KBM-7 (cell line): ENCODE measurements at places on chromosomes 16 and 17.

DNA sequence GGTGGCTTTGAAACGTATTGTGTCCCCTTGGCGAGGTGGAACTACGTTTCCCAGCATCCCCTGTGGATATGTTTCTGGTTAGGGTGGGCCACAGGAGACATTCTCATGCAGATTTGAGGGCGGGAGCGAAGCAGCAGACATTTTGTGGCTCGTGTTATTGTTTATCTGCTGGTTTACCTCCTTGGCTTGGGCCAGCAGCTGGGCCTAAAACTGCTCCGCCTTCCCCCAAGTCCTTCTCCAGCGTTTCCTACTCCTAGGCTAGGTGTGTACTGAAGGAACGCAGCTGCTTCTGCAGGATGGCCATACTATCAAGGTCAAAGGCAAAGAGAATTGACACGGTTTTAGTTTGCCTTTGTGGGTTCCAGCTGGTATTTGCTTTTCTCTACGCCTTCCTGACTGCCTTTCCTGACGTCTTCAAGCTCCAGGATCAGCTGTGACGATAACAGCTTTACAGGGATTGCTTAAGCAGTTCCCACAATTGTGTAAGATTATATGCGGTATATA is 17.2 kb upstream of the WSB1 start:
- no peak for DNase-seq

DNA sequence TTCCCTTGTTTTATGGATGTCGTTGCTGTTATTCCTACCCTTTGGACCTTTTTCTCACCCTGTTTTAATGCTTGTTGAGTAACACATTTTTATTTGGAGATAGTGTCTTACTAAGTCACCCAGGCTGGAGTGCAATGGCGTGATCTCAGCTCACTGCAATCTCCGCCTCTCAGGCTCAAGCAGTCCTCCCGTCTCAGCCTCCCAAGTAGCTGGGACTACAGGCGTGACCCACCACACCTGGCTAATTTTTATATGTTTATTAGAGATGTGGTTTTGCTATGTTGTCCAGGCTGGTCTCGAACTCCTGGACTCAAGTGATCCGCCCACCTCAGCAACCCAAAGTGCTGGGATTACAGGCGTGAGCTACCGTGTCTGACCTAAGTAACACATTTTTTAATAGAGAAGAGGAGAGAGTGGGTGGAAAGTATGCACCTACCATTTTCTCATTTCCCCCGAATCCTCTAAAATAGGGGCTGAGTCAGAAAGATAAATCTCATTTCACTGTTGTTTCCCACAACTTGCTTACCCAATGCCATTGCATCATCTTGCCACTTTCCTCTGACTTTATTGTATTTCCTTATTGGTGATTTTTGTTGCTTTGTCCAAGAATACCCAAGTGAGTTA is 7.0 kb downstream of the DHX40 start:
- no peak for DNase-seq

DNA sequence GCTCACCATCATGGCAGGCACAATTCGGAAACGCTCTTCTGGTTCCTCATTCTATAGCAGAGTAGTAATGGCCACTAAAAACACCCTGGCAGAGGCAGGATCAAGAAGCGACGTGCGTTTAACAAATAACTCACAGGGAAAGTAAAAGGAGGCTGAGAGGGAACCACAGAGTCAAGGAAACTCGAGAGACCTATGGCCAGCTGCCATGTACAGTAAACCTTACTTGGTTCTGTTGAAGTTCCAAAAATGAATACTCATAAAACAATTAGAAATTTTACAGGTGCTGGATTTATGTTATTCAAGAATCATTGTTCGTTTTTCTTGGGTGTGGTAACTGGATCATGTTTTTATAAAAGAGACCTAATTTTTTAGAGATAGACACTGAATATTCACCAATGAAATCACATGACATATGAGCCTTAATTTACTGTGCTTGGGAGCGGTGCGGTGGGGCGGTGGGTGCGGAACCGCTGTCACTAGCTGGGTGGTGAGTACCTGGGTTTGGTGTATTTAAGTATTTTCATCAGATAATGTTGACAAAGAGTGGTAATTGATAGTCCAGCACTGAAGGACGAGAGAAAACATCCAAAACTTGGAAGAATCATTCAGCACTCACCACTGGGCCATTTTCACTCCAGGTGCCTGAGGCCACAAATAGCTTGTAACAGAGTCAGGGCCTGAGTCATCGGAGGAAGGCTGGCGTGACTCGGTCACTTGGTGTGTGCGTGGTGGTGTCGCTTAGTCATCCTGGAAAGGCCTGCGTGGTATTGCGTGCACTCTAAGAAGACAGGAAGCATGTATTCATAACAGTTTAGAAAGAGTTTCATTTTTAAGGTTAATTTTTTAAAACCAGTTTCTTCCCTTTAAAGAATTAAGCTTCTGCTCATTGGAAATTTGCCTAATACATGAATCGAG is 135.4 kb upstream of the CHMP6 start:
- DNase-seq, result peak; percentile 73

- DNase-seq, result no peak
These were observed 134.5 kb downstream of the MRTFB start for GRCh38 chr16:14205666-14206065.

- peak; percentile 100 for DNase-seq
These were observed 3.8 kb upstream of the NAT9 start for GRCh38 chr17:74779948-74780400.

DNA sequence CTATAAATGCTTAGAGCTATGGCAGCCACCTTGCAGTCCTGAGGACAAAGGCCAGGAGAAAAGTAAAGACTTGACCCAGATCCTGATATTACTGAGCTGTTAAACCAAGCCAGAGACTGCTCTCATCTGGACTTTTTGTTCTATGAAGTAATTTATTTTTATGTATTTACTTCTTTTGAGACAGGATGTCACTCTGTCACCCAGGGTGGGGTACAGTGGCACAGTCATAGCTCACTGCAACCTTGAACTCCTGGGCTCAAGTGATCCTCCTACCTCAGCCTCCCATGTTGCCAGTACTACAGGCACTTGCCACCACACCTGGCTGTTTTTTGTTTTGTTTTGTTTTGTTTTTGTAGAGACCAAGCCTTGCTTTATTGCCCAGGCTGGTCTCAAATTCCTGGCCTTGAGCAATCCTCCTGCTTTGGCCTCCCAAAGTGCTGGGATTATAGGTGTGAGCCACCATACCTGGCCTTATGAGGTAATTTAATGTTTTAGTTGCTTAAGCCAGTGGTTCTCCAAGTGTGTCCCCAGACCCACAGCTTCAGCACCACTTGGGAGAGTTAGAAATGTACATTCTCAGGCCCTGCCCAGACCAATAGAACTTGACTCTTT is 112.1 kb downstream of the COPRS start:
- no peak for DNase-seq

- no peak for DNase-seq
These were observed 22.8 kb downstream of the GPRC5B start for GRCh38 chr16:19861811-19862327.

GRCh38 chr17:41251261-41251660 is 1.8 kb downstream of the KRTAP9-4 start:
- DNase-seq, result no peak

GRCh38 chr17:38605841-38606645 is at the start of gene SRCIN1:
TSS of gene SRCIN1 (minus strand) at chr17:38605952. CDS start at chr17:38605705, 247 bp downstream.
- DNase-seq, result peak; percentile 60

GRCh38 chr16:31090540-31090939 is 1.8 kb upstream of the PRSS53 start:
- DNase-seq, result no peak

- DNase-seq, result peak; percentile 38
These were observed 360.4 kb downstream of the SEC14L1 start for GRCh38 chr17:77501101-77501566.

- no peak for DNase-seq
These were observed 5.9 kb downstream of the ZDHHC7 start for GRCh38 chr16:85005285-85006069.

GRCh38 chr17:82698065-82698973 is at the start of gene RAB40B:
TSS of gene RAB40B (minus strand) at chr17:82698698. CDS start at chr17:82698596, 102 bp downstream.
- peak; percentile 97 for DNase-seq

GRCh38 chr16:19659554-19659953 is 58.5 kb downstream of the KNOP1 start:
- no peak for DNase-seq

DNA sequence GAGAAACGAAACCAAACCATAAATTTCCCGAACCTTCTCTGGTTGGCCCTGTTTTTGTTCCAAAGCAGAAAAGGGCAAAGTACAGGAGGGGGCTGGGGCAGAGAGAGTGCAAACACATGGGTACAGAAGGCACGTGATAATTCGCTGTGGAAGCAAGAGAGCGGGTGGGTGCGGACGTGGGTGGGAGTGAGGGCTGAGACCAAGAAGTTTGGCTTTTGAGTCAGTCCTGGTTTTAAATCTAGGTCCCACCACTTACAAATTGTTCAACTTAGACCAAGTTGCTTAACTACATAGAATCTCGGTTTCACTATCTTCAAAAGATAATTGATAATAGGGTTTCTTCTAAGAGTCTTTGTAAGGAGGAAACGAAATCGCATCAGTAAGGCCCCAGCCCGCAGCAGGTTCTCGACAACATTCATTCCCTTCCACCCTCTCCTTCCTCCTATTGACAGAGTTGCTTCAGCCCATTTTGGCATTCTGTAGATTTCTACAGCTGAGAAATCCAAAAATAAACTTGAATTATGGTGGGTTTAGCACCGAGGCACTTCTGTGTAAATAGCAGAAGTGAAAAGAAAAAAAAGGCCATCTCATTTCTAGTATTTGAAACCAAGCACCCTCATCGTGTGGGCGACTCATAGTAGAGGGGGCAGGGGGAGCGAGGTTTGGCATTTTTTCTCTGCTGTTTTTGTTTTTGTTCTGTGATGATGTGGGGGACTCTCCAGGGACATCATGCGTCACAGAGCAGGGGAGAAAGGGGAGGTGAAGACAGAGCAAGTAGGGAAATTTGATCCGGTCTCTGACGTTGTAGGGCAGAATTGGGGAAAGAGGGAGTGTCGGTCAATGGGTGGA is 33.6 kb upstream of the CCR7 start:
- peak; percentile 15 for DNase-seq

GRCh38 chr17:80832266-80832676 is 159.4 kb upstream of the CHMP6 start:
- DNase-seq, result no peak

DNA sequence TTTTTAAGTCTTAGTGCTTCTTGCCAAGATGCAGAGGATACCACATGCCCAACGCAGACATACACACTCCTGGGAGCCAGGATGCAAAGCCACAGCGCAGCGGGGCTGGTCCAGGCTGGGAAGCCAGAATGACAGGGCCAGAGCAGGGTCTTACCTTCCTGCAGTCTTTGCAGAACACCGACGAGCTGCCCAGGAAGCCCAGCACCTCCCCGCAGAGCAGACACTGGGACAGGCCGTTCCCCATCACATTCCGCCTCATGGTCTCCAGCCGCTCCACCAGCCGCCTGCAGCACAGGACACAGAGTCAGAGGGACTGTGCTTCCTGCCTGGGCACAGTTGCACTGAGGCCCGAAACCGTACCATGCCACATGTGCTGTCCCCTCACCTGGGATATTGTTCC is 33.3 kb downstream of the RPH3AL start:
- no peak for DNase-seq

GRCh38 chr17:72075995-72076677 is 44.7 kb upstream of the SOX9 start:
- no peak for DNase-seq

- DNase-seq, result no peak
These were observed 2.3 kb downstream of the MAP3K3 start for GRCh38 chr17:63624531-63624880.

DNA sequence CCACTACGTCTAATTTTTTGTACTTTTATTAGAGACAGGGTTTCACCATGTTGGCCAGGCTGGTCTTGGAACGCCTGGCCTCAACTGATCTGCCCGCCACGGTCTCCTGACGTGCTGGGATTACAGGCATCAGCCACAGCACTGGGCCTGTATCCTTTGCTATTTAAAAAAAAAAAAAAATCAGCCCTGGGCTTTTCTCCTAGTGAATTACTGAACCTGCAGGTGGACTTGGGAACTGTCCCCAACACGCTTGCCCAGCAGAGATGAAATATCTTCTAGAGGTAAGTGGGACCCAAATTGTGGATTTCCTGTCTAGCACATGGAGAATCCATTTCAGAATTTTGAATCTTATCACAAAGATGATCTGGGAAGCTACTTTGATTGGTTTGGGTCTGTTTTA is 14.8 kb downstream of the CNOT1 start:
- no peak for DNase-seq

GRCh38 chr17:72545766-72546165 is 424.9 kb downstream of the SOX9 start:
- DNase-seq, result no peak

DNA sequence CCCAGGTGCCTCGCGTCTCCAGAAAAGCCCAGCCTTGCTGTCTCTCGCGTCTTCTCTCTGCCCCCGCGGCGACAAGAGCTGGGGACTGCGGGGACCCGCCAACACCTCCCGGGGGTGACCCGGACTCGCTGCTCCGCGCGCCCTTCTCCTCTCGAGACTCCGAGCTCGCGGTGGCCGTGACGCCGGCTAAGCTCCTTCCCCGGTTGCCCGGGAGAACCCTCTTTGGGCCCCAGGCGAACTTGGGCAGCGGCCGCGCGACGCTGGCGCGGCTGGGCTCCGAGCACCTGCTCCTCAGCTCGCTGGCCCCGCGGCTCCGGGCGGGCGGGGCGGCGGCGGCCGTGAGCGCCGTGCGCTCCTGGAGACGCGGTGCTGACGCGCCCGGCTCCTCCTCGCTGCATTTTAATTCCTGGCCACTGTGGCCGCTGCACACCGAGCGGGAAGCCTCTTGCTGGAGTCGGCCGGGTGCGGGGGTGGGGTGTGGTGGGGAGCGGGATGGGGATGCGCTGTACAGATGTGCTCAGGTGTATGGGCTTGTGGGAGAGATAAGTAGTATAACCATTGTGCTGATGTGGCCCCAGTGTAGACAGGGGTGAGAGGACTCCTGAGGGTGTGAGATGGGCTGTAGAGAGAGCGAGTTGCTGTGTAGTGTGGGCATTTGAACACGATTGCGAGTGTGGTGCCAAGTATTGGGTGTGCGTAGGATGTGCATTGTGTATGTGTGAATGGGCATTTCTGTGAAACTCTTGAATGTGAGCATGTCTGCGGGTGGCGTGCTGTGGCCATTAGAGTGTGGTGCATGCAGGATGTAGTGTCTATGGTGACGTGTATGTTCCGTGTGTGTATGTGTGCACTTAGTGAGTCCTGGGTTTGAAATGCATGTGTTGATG is at the start of gene ASIC2:
TSS of gene ASIC2 (minus strand) at position 315 of the 887 bp plus-strand sequence.
- no peak for DNase-seq

DNA sequence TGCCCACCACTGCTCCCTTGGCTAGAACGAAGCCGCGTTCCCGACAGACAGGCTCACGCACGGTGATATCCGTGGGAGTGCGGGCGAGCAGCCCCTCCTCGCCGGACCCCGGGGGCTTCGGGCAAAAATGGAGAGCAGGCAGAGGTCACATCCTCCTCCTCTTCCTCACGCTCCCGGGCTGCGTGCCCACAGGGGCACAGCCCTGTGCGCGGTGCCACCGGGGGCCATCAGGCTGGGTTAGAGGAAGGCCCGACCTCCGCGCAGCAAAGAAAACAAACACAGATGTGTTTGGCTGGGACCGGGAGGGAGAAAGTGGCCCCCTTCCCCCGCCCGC is 519 bp upstream of the NTN1 start:
- no peak for DNase-seq
